ENCODE measurements at places on chromosomes 4 and X.

DNA sequence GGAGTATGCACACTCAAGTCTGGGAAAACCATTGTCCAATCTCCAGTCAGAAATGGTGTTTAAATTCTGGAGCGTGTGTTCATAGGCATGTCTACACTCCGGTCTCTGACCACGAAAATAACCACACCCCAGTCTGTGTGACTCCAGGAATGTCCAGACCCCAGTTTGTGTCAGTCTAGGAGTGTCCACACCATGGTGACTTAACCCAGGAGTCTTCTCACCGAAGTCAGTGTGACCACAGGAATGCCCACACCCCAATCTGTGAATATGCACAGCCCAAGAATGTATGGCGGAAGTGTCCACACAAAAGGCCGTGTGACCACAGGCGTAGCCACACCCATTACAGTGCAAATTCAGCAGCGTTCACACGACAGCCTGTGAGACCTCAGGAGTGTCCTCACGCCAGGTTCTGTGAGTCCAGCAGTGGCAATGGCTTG, 11.4 kb downstream of the FTSJ1 start:
- DNase-seq: peak; percentile 53

DNA sequence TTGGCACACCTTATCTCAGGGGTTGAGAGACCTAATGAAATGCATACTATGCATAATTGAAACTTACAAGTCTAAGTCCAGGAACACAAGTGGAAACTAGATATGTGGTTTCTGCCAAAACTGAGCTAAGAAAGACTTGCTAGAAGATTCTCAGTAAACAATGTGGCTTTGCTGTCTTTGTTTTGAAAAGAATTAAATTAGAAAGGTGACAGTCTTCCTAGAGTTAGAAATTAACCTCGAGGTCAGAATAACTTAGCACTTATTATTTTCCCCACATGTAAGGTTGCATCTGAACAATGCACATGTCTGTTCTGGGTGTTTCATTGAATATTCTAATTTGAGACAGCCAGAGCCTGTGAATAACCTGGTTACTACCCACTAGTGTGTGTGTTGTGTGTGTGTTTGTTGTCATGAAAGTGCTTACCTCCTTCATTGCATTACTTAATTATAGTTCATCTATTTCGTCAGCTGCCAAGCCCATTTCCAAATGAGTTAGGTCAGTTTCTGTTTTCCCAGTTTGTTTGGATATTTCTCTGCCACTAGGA, 1.5 kb downstream of the EREG start:
- no peak for DNase-seq

DNA sequence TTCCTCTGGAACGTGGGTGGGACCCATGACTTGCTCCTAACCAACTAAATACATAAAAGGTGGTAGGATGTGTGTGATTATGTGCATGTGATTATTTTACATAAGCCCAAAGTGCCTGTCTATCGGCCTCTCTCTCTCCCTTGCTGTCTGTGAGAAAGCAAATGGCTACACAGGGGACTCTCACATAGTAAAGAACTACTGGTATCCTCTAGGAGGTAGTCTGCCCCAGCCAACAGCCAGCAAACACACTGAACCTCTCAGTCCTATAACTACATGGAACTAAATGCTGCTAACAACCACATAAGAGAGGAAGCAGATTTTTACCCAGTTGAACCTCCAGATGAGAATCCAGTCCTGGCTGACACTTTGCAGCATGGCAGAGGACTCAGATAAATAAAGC, 1249.4 kb downstream of the ADGRL3 start:
- no peak for DNase-seq

- DNase-seq: no peak
These were observed 138.5 kb downstream of the GRIA3 start for GRCh38 chrX:123322536-123322935.

- no peak for DNase-seq
These were observed 49.4 kb downstream of the NSG1 start for GRCh38 chr4:4436244-4436823.

DNA sequence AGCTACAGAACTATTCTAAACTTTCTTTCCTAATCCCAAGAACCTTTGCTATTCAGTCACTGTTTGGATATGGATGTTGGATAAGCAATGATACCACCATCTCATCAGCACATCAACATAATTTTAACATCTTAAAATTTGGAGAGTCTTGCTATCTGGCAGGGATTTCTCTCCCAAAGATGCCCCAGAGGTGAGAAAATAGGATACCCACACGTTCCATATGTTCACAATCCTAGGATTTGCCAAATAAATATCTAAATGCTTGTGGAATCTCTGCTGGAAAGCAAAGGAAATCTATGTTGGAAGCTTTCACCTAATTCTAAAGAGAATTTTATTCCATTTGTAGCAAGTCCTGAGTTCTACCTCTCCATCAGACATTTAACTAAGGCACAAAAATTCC, 24.4 kb downstream of the SOWAHB start:
- no peak for DNase-seq

All from HFF-Myc (cell line).